ENCODE measurements at places on chromosomes 4 and X. TPM values are rescaled to one million over a fixed set of nuclear protein-coding genes. Genes with fewer than 3 reads are reported as not detected.

DNA sequence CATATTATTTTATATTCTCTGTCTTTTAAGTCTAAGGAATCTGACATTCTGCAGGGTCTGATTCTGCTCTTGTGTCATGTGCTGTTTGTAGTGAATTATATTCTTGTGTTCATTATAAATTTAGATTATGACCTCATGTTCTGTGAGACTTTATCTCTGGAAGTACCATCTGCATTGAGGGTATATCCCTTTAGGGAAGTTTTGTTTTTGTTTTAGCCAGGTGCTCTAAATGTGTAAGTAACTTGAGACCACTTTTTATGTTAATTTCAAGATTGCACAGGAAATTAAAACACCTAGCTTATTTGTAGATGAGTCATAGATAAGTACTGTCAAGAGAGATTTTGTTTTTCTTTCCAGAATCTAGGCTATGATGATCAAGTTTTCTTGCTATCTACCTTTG lies 35.0 kb upstream of the DKK2 start:
- no peak for DNase-seq
- H3K36me3 ChIP-seq = no peaks in the 10 kb centered on the region
- no peaks in the 10 kb centered on the region for H3K4me1 ChIP-seq
- no peak overlapping the region for H3K4me3 ChIP-seq
- H3K27ac ChIP-seq = no peak overlapping the region
- H3K27me3 ChIP-seq = no peaks in the 10 kb centered on the region

DNA sequence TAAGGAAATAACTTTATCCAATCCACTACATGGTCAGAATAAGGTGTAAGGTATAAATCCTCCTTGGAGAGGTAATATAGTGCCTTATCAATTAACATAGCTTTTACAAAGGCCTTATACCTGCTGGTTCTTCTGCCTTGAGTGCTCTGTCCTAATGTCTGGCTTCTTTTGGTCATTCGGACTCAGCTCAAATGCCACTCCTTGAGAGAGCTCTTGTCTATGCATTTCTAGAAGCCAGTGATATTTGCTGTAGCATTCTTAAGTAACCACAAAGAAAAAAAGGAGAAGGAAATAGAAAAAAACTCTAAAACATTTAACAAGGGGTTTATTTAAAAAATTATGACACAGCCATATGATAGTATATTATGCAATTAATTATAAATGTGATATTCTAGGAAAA lies 444.8 kb upstream of the SLIT2 start:
- H3K27me3 ChIP-seq = no peaks in the 10 kb centered on the region
- H3K36me3 ChIP-seq = no peaks in the 10 kb centered on the region
- no peak overlapping the region for H3K4me3 ChIP-seq
- no peak for DNase-seq
- H3K27ac ChIP-seq = no peak overlapping the region
- no peaks in the 10 kb centered on the region for H3K4me1 ChIP-seq

GRCh38 chr4:165398570-165398969 lies 19.8 kb downstream of the CPE start:
- H3K27me3 ChIP-seq = no peaks in the 10 kb centered on the region
- H3K4me1 ChIP-seq = no peaks in the 10 kb centered on the region
- H3K4me3 ChIP-seq = no peak overlapping the region
- H3K27ac ChIP-seq = no peak overlapping the region
- H3K36me3 ChIP-seq = no peaks in the 10 kb centered on the region

GRCh38 chrX:77450415-77450814 lies 3.2 kb downstream of the FGF16 start:
- no peaks in the 10 kb centered on the region for H3K27me3 ChIP-seq
- no peaks in the 10 kb centered on the region for H3K4me1 ChIP-seq
- peaks cover 2% of the 10 kb centered on the region for H3K36me3 ChIP-seq
- DNase-seq = no peak

DNA sequence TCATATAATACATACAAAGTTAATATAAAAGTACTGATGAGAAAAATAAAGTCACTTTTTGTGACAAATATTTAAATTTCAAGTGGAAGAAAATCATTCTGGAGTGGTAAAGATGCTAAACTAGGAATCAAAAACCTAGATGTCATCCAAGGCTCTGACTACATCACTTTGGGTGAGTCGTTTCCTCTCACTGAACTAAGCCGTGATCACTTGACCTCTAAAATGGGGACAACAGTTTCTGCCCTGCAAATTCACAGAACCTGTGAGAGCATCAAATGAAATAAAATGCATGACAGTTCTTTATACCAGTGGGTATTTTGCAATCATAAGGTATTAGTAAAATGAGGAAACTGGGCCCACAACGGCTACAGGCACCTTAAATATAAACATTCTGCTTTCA lies 63.8 kb downstream of the PRDM5 start:
- no peak overlapping the region for H3K4me3 ChIP-seq
- no peaks in the 10 kb centered on the region for H3K36me3 ChIP-seq
- no peaks in the 10 kb centered on the region for H3K27me3 ChIP-seq
- H3K27ac ChIP-seq = no peak overlapping the region

GRCh38 chr4:122476126-122476525 lies 19.6 kb upstream of the IL2 start:
- no peak for DNase-seq
- no peaks in the 10 kb centered on the region for H3K27me3 ChIP-seq
- H3K4me3 ChIP-seq = no peak overlapping the region
- H3K4me1 ChIP-seq = no peaks in the 10 kb centered on the region

GRCh38 chr4:1723131-1723801 lies 1.9 kb downstream of the TACC3 start:
- H3K27ac ChIP-seq = no peak overlapping the region
- no peaks in the 10 kb centered on the region for H3K4me1 ChIP-seq

DNA sequence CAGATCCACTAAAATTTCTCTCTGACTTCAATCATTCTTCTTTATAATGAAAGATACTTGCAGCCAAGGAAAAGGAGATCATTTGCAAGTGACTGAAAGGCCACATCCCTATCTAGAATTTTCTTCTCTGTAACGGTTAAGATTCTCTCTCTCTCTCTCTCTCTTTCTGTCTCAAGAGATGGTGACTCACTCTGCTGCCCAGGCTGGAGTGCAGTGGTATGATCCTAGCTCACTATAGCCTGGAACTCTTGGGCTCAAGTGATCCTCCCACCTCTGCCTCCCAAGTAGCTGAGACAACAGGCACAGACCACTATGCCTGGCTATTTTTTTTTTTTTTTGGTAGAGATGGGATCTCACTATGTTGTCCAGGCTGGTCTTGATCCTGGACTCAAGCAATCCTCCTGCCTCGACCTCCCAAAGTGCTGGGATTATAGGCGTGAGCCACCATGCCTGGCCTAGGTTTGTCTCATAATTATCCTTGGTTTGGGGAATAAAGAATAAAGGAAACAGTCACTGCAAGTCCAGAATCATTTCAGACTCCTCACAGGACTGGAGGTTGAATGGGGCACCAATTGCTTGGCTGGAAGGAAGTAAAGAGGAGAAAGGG lies 33.3 kb upstream of the GALNT7 start:
- H3K36me3 ChIP-seq = no peaks in the 10 kb centered on the region
- no peak overlapping the region for H3K27ac ChIP-seq
- H3K4me1 ChIP-seq = peaks cover 3% of the 10 kb centered on the region
- no peak overlapping the region for H3K4me3 ChIP-seq
- DNase-seq = no peak

GRCh38 chr4:188781655-188782054 lies 642.4 kb downstream of the TRIML1 start:
- H3K27ac ChIP-seq = no peak overlapping the region
- no peaks in the 10 kb centered on the region for H3K27me3 ChIP-seq

GRCh38 chrX:50402886-50403285 lies 67.7 kb downstream of the DGKK start:
- peaks cover 4% of the 10 kb centered on the region for H3K36me3 ChIP-seq
- no peak for DNase-seq
- H3K4me1 ChIP-seq = no peaks in the 10 kb centered on the region
- no peak overlapping the region for H3K4me3 ChIP-seq
- no peaks in the 10 kb centered on the region for H3K27me3 ChIP-seq

DNA sequence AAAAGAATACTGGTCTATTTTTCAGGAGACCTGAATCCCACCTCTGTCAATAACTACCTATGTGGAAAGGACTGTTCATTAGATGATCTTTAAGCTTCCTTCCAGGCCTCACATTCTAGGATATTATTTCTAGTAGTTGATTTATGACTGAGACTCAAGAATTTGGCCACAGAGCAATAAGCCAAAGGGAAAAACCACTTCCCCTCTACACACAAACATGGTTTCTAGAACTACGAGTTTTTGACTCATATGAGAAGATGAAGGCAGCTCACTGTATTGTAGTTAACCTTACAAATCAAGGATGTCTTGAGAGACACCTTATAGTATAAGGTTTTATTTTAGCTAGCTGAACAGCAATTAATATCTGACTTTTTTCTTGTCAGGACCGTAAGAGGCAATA lies 36.9 kb upstream of the GDPD2 start:
- no peak overlapping the region for H3K27ac ChIP-seq
- H3K27me3 ChIP-seq = no peaks in the 10 kb centered on the region
- H3K4me3 ChIP-seq = no peak overlapping the region
- DNase-seq = no peak
- peaks cover 78% of the 10 kb centered on the region for H3K36me3 ChIP-seq

DNA sequence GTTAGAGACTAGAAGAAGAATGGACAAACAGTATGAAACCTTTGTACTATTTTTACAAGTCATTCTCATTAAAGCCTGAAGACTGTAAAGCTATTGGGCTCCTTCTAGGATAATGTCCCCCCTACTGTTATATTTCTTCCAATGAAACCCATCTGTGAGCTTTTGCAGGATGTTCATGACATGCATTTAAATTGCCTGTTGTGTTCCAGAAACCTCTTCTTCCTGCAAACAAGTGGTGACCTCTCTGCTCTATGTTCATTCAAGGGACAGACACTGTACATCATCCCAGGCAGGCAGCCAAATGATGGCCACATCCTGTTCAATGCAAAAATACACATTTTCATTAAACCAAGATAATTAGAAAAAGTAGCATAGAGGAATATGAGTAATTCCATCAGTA lies 128.0 kb downstream of the C4orf33 start:
- no peaks in the 10 kb centered on the region for H3K27me3 ChIP-seq
- DNase-seq = no peak
- H3K4me3 ChIP-seq = no peak overlapping the region

- H3K4me1 ChIP-seq = no peaks in the 10 kb centered on the region
- H3K27ac ChIP-seq = no peak overlapping the region
- H3K27me3 ChIP-seq = no peaks in the 10 kb centered on the region
- H3K36me3 ChIP-seq = peaks cover 11% of the 10 kb centered on the region
Measured at GRCh38 chr4:117249333-117249732, 164.0 kb upstream of the TRAM1L1 start.

DNA sequence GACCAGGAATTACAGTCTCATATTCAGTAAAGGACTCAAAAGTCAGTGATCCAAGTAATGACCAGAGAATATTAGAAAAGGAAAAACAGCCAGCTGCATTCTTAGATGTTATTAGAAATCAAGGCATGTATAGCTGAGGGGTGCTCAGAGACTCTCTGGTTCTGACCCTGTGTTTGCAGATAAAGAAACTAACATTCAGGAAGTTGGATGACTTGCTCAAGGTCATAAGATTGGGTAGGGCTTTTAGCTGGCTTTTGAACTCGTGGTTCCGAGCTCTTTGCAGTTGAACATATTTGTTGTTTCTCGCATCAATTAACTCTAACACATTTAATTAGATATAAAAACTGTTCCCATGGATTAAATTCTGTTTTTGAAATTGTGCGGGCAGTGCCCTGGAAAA lies 62.5 kb upstream of the ENPP6 start:
- DNase-seq = no peak
- no peak overlapping the region for H3K4me3 ChIP-seq
- no peak overlapping the region for H3K27ac ChIP-seq
- H3K27me3 ChIP-seq = no peaks in the 10 kb centered on the region
- no peaks in the 10 kb centered on the region for H3K4me1 ChIP-seq
- peaks cover 9% of the 10 kb centered on the region for H3K36me3 ChIP-seq

- DNase-seq = no peak
- H3K4me3 ChIP-seq = no peak overlapping the region
- H3K27me3 ChIP-seq = no peaks in the 10 kb centered on the region
- H3K27ac ChIP-seq = no peak overlapping the region
Measured at GRCh38 chrX:71953391-71953790, 42.7 kb downstream of the NHSL2 start.

DNA sequence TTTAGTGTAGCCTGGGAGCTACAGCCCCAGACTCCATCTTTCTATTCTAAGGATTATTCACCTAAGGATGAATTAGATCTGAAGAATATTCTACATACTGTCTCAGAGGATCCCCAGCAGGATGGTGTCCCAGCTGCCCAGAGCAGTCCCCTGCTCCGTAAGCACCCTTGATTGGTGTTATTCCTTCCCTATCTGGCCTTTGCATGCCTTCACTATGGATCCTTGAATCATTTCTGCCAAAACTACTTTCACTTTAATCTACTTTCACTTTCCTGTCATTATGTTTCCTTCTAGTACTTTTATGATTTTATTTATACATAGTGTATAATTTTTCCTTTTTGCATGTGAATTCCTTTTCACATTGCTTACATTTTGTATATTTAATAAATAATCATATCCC lies 39.2 kb downstream of the ARHGAP24 start:
- H3K27me3 ChIP-seq = no peaks in the 10 kb centered on the region
- no peaks in the 10 kb centered on the region for H3K4me1 ChIP-seq
- H3K4me3 ChIP-seq = no peak overlapping the region
- H3K36me3 ChIP-seq = no peaks in the 10 kb centered on the region
- no peak overlapping the region for H3K27ac ChIP-seq

DNA sequence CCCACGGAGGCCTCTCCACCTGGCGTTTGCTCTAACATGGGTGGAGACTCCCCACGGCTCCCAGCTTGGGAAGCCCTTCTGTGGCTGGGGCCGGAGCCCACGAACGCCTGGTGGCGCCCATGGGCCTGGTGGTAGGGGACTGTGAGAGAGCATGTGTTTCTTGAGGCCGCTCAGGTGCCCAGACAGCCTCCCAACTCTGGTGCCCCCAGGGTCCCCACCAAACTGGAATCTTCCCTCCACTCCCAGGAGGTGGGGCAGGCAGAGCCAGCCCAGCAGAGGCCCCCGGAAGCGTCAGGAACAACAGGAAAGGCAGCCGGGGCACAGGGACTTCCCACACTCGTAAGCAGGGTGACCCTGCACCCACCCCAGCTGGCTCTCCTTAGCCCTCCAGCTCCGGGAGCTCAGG lies 33.3 kb upstream of the FGFR3 start:
- H3K27me3 ChIP-seq = no peaks in the 10 kb centered on the region
- H3K27ac ChIP-seq = no peak overlapping the region
- H3K36me3 ChIP-seq = no peaks in the 10 kb centered on the region
- H3K4me3 ChIP-seq = no peak overlapping the region

Gene SPANXD
- not detected for total RNA-seq

Gene HSPA4L
- total RNA-seq = 5.3 TPM

Gene ETDB
- not detected for total RNA-seq

Gene ZC4H2
- 32.4 TPM for total RNA-seq

Gene IL2
- total RNA-seq = not detected

Gene FGFR3
- 75.7 TPM for total RNA-seq

Gene PNCK
- total RNA-seq = 26.8 TPM

Gene ZNF711
- total RNA-seq = 14.9 TPM

Gene EFHC2
- total RNA-seq = 0.68 TPM

Gene UGT2A1
- total RNA-seq = 0.26 TPM

Gene PDLIM3
- total RNA-seq = 12.0 TPM

Gene DUSP9
- total RNA-seq = 2.3 TPM

Gene RNF150
- 3.7 TPM for total RNA-seq

Gene ADH6
- total RNA-seq = not detected

Gene HTN3
- total RNA-seq = not detected

Gene CD38
- 0.07 TPM for total RNA-seq

Gene DSPP
- total RNA-seq = not detected

Gene TMEM271
- total RNA-seq = not detected

Gene MAGEA11
- total RNA-seq = not detected

Gene SYP
- total RNA-seq = 2.1 TPM

Gene CXCL13
- not detected for total RNA-seq

Gene LRAT
- total RNA-seq = 20.4 TPM

Gene ZNF81
- 11.0 TPM for total RNA-seq

Gene PLP1
- total RNA-seq = 88.3 TPM

All from H9 (cell line).